ENCODE measurements at places on chromosomes 5 and 9.

DNA sequence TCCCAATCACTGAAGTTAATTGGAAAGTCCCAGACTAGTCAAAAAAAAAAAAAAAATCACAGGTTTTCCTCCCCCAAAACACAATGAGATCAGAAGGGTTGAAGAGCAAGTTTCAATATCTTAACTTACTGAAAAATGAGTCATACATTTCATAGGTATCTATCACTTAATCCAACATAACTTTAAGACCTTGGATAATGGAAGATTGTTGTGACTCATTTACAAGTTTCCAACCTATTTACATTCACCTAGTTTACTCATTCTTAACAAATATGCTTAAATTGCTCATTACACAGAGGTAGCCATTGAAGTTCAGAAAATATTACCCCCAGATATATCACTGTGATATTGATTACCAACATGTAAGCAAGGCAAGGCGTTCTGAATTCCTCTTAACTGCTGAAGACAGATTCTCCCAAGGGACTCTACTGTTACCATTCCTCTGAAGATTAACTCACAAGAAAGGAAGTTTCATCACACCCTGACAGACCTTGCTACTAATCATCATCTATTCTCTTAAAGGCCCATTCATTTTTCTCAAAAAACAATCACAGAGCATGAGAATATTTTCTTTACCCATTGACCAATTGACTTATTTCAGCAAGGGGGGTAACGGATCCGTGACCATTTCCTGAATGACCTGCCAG lies 563.8 kb downstream of the TLE1 start:
- no peak for DNase-seq

DNA sequence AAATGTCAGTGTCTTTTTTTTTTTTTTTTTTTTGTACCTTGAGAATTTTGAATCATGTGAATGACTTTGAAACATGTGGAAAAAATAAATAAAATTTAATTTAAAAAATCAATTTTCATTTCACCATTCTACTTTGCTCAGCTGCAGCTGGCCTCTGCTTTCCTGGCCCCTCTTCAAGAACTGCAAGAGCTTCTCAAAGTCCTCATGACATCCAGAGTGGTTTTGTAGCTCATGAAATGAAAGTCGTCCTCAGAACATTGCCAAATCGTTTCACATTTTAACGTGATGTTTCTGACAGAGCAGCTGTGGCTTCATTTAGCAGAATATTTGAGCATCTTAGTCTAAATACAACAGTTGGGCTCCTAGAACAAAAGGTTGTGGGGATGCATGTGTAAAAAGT lies 47.9 kb upstream of the TMEM215 start:
- DNase-seq = no peak

GRCh38 chr5:133106761-133107572 lies 55.2 kb downstream of the HSPA4 start:
- DNase-seq = no peak

GRCh38 chr9:34665067-34665380 lies 2.6 kb upstream of the CCL27 start:
- DNase-seq = no peak

GRCh38 chr5:52893105-52893504 lies 96.0 kb upstream of the ITGA2 start:
- no peak for DNase-seq

DNA sequence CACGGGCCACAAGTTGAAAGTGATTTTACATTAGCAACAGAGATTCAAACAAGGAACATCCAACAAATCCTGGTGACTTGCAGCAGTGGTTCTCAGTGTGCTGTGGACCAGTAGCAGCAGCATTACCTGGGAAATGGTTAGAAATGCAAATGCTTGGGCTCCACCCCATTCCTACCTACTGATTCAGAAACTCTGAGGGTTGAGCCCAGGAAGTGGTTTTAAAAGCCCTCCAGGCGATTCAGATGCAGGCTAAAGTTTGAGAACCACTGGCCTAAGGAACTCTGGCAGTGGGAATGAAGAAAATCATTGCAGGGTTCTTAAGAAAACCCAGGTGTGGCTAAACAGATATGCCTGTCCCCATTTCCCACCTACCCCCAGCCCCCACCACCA lies 398.8 kb downstream of the ENC1 start:
- DNase-seq = no peak

Measured in stimulated activated CD8-positive, alpha-beta memory T cell treated with anti-CD3 and anti-CD28 coated beads, Interleukin-7, amount 100 ng/mL, for 1 hour (primary cell).